ENCODE measurements at places on chromosomes 16 and 17.

GRCh38 chr16:73976644-73977043, 320.0 kb upstream of the PSMD7 start:
- DNase-seq, result no peak

DNA sequence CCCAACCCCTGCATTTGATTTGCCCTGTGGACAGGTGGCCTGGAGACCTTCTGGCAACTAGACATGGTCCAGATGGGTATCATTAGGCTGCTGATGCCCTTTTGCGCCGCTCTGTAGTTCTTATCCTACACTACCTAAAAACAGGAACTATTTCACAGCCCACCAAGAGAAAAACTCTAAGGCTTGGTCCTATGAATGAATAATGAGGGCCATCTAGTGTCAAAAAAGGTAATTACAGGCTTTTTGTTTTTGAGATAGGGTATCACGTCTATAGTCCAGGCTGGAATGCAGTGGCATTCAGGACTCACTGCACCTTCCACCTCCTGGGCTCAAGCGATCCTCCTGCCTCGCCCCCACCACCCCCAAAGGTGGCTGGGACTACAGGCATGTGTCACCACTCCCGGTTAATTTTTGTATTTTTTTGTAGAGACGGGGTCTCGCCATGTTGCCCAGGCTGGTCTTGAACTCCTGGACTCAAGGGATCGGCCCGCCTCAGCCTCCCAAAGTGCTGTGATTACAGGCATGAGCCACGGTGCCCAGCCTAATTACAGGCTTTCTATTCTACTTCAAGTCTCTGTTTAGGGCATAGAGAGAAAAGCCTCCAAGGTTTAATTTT, 20.9 kb downstream of the COIL start:
- peak; percentile 73 for DNase-seq

GRCh38 chr16:81740169-81740568, 38.9 kb upstream of the PLCG2 start:
- no peak for DNase-seq

DNA sequence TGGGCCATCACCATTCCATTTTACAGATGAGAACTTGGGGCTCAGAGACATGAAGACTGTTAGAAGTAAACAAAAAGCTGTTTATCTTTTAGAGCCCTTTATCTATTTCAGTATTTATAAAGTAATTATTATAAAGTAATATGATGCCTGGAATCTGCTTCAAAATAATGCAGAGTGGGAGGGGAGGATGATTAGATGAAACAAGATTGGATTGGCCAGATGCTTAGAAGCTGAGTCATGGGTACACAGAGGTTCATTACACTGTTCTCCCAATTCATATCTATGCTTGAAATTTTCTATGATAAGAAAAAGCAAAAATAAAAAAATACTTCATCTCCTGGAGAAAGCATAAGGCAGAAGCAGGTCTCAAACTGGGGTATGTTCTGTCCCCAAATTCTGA, 29.4 kb downstream of the TOM1L2 start:
- DNase-seq, result peak; percentile 29

GRCh38 chr16:30065943-30066760, 592 bp downstream of the ALDOA start:
- peak; percentile 70 for DNase-seq

DNA sequence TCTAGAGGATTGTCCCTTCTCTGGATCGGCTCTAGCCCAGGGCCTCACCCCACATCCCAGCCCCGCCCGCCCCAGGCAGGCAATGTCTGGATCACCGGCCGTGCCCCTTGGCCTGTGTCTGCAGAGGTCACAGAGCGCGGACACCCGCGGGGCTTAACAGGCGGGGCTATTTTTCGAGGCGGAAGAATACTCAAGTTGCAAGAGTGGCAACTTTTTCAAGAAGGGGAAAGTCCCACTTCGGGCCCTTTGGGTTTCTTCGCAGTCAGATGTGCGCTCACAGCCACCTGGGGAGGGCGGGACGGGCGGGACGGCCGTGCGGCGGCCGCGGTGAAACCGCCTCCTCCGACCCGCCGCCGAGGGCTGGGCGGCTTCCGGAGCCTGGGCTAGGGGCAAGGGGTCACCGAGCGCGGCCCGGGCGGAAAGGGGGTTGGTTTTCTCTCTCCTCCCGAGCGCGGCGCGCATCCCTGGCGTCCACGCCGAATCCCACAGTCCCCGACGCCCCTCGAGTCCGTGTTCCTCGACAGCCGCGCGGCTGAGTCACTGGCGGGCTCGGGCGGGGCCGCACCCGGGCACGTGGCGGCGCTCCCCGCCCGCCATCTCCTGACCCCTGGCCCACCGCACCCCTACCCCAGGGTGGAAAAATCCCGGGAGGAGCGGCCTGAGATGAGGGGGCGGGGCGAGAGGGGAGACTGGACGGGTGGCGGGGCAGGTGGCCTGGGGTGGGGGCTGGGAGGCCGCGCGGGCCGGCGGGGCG, 1.2 kb upstream of the PFN1 start:
- peak; percentile 71 for DNase-seq

- DNase-seq, result no peak
These were observed 405.5 kb upstream of the HSBP1 start for GRCh38 chr16:83402160-83402814.

GRCh38 chr16:22296225-22297113, 740 bp upstream of the POLR3E start:
- no peak for DNase-seq

GRCh38 chr16:11320170-11320569, 25.1 kb upstream of the RMI2 start:
- DNase-seq, result no peak

- DNase-seq, result no peak
These were observed 33.3 kb downstream of the GLG1 start for GRCh38 chr16:74573622-74574021.

- DNase-seq, result no peak
These were observed 103.8 kb upstream of the RPL38 start for GRCh38 chr17:74099442-74100340.

DNA sequence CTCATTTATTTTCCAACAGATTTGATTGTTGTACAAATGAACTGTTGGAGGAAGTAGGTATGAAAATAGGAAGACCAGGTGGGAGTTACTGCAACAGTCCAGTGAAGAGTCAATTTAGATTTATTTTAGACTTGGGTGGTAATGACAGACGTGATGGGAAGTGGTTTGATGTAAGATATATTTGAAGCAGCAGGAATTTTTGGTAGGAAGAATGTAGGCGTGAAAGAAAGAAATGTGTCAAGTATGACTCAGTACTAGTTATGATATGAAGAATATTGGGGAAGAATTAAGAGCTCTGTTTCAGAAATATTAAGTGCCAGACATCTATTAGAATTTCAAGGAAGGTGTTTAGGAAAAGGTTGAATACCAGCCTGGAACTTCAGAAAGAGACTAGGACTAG, 247.9 kb upstream of the AXIN2 start:
- DNase-seq, result no peak

DNA sequence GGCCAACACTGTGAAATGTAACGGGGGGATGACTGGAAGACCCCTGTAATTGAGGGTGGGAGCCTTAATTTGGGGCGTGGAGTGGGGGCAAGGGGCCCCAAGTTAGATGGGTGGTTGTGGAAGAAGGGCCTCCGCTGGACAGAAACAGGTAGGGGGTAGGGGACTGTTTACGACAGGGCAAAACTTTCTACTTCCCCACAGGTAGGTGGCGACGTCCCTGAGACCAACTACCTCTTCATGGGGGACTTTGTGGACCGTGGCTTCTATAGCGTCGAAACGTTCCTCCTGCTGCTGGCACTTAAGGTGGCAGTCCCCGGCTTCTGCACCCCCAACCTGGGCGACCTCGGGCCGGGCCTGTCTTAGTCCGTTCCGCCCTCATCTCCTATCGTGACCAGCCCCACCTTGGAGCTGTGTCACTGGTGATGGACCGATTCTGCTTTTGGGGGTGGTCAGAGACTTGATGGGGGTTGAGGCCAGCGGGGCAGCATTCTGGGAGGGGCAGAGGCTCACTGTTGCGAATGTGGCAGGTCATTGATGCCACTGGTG, 6.8 kb downstream of the PPP4C start:
- no peak for DNase-seq
